IPS-NIHi11 (cell line): ENCODE measurements at places on chromosomes 1 and 21.

GRCh38 chr1:22471078-22471477 lies 19.4 kb downstream of the ZBTB40 start:
- no peak for DNase-seq

- no peak for DNase-seq
These were observed 74.5 kb downstream of the LRRN2 start for GRCh38 chr1:204611036-204611435.

GRCh38 chr21:25953659-25954058 lies 216.9 kb downstream of the APP start:
- no peak for DNase-seq

DNA sequence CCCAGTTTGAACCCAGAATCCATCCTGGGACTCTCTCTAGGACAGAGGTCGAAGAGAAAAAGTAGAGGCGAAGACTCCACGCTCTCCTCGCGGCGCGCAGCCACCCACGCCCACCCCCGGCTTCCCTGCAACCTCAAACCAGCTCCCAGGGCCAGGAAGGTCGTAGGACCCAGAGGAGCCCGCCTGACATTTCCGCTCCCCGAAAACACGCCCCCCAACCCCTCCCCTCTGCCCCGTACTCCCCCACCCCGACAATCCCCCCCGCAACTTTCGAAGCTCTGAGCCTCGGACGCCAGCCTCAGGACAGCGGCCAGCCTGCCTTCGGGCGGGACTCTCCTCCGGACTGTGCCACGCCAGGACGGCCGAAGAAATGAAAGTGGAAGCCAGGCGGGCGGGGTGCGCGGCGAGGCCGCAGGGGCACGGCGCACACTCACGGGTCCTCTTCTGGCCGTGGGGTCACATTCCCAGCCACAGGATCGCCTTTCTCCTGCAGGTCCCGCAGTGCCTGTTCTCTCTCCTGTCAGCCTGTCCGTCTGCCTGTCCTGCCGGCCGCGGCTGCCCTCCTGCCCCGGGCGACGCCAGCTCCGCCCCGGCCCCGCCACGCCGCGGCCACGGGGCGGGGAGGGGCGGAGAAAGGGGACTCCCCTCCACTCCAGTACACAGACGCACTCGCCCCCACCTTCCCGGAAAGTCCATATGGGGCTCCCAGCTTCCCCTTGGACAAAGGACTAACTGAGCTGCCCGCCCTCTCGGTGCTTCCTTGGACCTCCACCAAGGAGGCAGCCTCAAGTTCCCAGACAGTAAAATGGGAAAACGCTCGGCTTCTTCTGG lies at the start of gene MOB3C:
Gene MOB3C (minus strand): TSS at position 535 of the 831 bp plus-strand sequence. CDS start 3,490 bp downstream, outside the sequence.
- DNase-seq, result peak; percentile 79

GRCh38 chr1:237527761-237528160 lies 363.0 kb downstream of the ZP4 start:
- no peak for DNase-seq

GRCh38 chr1:17557986-17558385 lies 18.5 kb downstream of the ARHGEF10L start:
- DNase-seq, result no peak

DNA sequence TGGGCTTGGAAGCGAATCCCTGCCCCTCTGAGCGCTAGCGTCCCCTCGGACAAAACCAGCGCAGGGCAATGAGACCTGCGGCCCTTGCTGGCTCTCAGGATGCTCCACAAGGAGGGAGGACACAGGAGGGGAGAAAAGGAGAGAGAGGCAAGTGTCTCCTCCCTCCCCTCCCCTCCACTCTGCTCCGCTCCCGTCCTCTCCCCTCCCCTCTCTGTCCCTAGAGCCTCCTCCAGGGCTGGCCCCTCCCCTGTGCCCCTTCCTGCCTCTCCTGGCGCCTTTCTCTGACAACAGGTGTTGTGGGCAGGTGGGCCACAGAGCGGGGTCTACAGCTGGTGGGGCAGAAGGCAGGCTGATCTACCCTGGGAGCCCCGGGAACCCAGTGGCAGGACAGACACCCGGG lies 35.2 kb downstream of the TP73 start:
- DNase-seq, result no peak

- DNase-seq, result no peak
These were observed 121.5 kb downstream of the OLFML2B start for GRCh38 chr1:161902182-161902581.

GRCh38 chr1:57279909-57280666 lies 143.8 kb downstream of the DAB1 start:
- DNase-seq, result no peak

DNA sequence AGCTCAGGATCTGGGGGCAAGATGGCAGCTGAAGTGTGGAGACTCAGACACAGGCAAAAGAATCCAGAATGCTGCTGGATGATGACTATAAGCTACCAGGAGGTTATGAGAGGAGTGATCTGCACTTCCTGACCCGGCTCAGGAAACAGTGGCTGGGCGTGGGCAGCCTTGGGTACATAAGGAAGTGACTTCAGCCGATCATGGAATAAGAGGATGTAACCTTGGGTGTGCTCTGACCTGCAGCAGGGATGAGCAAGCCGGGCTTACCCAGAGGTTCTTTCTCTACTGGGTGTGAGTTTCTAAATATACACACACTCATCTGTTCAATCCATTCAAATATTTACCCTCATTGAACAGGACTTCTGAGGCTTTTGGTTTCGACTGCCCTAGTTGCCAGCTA lies 62.7 kb downstream of the CD34 start:
- no peak for DNase-seq

GRCh38 chr1:216111842-216112241 lies 311.4 kb downstream of the USH2A start:
- DNase-seq, result no peak

DNA sequence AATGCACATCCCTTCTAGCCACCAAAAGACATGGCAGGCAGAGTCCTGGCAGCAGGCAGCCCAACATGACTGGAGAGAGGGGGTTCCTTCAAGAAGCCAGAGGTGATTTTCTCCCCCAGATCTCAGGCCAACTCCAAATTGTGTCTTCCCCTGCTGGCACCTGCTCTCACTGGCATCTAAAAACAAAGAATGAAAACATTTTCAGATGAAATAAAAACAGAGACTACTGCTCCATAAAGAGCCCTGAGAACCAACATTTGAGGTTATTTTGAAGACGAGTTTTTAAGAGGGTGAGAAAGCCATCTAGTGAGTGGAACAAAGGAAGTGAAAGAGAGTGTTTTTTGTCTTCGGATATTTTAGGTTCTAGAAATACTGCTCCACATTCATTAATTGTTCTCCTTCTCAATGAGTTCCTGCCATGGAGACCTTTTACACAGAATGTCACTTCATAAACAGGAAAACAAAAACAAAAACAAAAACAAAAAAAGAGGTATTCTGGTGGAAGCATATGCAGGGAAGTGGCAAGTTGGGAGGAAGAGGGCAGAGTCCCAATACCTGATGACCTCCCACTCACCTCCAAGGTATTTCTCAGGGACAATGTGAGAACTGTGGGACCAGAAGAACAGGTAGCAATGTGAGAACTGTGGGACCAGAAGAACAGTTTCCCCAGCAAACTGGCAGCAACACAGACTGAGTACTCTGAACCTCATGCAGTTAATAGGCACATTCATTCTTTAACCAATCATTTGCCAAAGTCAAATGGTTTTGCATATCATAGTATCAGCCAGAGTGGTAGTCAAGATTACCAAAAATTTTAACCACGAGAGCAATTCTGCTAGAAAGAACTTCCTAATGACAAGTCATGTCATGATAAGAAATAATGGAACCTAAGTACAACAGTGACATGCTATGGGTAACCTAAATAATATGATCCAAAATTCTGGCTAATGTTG lies 50.0 kb downstream of the KIAA0319L start:
- DNase-seq, result no peak

DNA sequence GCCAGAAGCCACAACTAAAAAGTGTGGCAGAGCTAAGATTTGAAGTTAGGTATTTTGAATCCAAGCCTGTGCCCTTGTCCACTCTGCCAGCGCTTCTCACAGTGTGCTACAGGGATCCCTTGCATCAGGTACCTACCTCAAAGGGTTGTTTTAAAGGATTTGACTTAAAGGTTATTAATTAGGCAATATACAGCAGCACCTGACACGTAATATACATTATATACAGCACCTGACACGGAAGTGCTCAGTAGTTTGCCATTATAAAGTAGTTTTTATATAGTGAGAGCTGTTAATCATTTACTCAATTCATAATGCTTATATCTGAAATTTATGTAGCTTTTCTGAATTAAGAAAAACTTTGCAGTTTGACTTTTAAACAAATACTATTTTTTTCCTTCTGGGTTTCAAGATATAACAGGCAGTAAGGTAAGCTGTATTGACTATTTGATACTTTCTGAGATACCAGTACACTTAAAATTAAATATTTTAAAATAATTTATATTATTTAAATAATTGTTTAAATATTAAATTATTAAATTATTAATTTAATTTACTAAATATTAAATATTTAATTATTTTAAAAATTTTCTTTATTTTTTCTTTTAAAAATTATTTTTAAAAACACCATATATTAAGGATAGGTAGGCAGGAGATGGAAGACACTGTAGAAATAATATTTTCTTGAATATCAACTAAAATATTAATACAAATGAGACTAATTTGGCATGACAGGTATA lies 33.3 kb downstream of the TSNAX start:
- DNase-seq, result no peak

DNA sequence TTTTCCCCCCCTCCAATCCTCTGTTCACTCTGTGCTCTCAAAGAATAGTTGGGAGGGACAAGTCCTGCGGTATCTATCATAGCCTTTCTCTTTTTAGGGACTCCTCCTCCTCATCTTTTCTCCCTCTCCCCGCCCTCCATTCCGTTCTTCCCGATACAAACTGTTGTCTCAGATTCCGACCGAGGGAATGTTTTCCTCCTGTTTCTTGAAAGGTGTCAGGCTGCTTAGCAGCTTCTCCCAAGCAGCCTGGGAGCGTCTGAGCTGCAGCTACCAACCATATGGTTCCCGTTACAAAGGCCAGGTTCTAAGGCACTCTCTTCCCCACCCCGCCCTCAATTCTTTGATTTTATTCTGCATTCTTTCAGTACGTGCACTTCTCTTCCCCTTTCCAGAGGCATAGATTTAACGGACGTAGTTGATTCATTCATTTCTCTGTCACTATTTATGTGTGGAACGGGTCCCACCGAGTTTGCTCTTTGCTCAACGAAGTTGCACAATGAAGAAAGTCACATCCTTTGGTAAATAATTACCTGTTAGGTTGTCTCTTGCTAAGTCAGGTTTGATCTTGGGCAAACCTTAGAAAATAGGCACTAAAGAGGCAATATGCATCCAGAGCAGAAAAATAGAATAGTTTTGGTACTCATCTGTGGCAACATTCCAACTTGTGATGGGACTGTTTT lies 2.8 kb downstream of the ADGRL2 start:
- peak; percentile 12 for DNase-seq

DNA sequence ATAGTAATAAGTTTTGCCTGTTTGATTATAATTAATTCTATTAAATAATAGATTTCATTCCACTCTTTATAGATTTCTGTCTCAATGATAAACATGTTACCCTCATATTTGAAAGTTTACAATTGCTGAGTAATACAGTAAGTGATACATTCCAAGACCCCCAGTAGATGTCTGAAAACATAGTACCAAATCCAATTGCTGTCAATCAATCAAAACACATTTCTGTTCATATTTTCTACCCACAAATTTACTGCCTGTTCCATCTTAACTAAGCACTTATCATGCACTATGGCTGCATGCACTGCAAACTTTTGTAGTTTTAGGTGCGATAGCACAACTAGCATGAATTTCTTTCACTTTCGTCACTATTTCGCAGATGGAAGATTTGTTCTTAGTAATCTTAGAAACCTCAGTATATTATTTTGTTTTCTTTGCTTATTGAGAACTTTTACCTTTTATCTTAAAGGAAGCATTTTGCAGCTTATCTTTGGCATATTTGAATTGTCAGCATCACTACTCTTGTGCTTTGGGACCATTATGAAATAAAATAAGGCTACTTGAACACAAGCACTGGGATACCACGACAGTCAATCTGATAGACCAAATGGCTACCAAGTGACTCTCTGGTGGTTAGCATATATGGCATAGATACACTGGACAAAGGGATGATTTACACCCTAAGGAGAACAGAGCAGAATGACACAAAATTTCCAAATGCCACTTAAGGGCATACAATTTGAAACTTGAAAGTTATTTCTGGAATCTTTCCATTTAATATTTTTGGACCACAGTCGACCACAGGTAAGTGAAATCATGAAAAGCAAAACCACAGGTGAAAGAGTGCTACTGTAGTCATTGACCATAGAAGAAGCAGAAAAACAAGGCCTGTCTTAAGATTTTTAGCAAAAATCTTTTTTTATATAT lies 67.6 kb downstream of the RGS13 start:
- no peak for DNase-seq

DNA sequence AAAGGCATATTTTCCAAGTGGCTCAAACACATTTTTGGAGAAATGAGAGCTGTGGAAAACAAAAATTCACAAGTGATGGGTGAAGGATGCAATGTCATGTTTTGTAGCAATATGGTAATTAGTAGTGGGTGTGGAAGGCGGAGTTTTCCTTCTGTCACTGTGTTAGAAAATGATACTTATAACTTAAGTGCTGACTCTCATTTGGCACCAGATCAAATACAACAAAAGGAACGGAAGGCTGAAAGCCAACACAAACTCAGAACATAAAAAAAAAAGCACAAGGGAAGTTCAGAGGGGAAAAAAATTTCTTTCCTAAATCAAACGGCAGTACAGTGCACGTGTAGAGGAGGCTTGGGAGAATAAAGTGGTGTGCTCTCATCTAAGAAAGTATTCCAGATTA lies at the start of gene TNFSF18:
Gene TNFSF18 (minus strand): TSS at position 77 of the 400 bp plus-strand sequence. CDS start 45 bp downstream, at position 32.
- no peak for DNase-seq

DNA sequence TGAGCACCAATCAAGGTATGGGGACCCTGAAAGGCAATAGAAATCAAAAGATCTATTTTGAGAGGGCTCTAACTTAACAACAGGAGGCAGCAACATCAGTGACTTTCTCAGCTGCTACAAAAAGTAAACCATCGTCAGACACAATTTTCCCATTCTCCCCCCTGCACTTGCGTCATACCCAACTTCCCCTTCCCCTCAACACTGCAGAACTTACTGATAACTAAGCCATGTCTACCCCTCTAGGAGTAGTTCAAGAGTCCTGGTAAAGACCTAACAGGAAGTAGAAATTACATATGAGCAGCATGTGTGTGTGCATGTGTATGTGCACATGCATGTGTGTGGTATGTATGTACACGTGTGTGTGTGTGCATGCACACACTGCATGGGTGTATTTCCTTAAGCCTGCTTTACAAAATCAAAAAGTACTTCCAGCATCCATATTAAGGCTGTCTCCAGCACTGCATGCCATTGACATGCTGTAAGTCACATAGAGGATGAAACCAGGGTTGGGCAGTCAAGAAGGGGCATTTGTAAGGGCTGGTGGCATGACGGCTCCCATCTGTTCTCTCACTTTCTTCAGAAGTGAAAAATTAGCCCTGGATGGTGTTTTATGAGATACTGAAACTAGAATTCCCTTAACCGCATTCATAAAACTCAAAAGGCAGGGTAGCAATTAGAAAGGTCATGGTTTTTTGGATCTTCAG lies 460.1 kb upstream of the RUNX1 start:
- DNase-seq, result no peak
